KBM-7 (cell line): ENCODE measurements at places on chromosomes 6 and 20.

GRCh38 chr20:63739130-63740069 is at the start of gene SLC2A4RG:
TSS of gene SLC2A4RG (plus strand) at chr20:63739776. CDS start at chr20:63739913, 137 bp downstream.
- peak; percentile 51 for DNase-seq

GRCh38 chr6:45479834-45480751 is 102.4 kb upstream of the SUPT3H start:
- peak; percentile 45 for DNase-seq

- DNase-seq: peak; percentile 58
Measured at GRCh38 chr20:5072756-5073659, 46.8 kb downstream of the PCNA start.

DNA sequence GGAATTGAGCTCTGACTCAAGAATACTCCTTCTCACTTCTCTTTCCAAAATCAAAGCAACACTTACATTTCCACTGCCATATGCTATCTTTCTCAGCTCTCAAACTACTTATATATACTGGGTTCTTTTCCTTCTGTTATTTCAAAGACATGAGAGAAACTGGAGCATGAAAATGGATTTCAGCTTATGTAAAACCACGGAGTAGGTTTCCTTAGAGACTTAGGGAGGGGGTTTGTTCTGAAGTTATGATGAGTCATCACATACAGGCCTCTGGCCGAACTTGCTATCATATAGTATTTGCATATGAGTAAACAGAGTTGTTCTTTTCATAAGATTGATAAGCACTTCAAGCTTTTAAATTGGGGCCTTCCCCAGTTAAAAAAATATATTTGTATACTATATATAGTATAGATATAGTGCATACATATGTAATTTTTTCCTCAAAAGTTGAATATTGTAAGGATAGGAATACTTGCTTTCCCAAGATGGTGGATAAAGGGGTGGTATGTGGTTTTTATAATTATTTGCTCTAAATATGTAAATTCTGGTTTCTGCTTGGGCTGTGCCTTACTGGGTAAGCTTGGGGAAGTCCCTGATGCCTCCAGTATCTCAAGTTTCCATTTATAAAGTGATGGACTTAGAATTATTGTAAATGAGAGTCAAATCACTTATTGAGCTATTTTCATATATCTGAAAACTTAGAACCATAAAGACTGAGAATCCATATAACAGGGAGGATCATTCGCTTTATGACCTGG is 273.9 kb downstream of the RFPL4B start:
- no peak for DNase-seq

GRCh38 chr6:51578994-51579393 is 508.4 kb downstream of the PKHD1 start:
- no peak for DNase-seq

GRCh38 chr6:89530982-89531381 is 98.0 kb downstream of the ANKRD6 start:
- DNase-seq: no peak

DNA sequence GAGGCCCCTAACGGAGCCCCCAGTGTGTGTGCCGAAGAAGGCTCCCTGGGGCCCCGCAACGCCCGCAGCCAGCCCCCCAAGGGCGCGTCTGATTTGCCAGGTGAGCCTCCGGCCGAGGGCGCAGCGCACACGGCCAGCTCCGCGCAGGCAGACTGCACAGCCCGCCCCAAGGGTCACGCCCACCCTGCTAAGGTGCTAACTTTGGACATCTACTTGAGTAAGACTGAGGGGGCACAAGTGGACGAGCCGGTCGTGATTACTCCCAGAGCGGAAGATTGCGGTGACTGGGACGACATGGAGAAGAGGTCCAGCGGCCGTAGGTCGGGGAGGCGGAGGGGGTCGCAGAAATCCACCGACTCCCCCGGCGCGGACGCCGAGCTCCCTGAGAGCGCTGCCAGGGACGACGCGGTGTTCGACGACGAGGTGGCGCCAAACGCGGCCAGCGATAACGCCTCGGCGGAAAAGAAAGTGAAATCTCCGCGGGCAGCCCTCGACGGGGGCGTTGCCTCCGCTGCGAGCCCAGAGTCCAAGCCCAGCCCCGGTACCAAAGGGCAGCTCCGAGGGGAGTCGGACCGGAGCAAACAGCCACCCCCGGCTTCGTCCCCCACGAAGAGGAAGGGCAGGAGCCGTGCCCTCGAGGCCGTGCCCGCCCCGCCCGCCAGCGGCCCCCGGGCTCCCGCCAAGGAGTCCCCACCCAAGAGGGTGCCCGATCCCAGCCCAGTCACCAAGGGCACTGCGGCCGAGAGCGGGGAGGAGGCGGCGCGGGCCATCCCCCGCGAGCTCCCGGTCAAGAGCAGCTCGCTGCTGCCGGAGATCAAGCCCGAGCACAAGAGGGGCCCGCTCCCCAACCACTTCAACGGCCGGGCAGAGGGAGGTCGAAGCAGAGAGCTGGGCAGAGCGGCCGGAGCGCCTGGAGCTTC is 117.0 kb downstream of the RTN4IP1 start:
- DNase-seq: no peak

DNA sequence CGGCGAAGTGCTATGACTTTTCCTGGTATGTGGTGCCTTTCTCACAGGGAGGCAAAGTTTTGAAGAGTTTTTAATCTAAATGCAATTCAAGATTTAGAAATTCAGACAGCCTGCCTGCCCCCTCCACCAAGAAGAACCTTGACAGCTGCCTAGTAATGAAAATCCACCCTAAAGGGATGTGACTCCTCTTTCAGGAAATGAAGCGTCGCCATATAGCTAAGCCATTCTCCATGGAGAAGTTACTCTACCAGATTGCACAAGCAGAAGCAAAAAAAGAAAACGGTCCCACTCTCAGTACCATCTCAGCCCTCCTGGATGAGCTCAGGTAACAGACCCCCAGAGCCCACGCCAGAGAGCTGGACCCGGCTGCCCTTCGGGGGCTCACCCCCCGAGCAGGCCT is 150.1 kb downstream of the DTNBP1 start:
- DNase-seq: no peak

- no peak for DNase-seq
Measured at GRCh38 chr6:47180633-47181032, 129.1 kb downstream of the TNFRSF21 start.

DNA sequence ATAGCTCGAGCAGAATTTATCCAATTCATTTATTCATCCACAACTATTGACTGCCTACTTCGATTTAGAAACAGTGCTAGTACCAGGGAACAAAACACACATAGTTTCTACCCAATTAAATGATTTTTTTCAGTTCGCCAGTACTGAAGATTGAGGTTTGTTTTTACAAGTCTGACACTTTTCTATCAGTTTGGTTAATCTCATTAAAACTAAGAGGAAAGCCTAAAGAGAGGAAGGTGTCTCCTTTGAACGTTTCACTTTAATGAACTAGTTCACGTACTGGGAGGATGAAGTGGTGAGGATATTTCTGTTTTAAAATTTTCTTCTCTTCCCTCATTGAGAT is 570 bp upstream of the ANKS1A start:
- no peak for DNase-seq

DNA sequence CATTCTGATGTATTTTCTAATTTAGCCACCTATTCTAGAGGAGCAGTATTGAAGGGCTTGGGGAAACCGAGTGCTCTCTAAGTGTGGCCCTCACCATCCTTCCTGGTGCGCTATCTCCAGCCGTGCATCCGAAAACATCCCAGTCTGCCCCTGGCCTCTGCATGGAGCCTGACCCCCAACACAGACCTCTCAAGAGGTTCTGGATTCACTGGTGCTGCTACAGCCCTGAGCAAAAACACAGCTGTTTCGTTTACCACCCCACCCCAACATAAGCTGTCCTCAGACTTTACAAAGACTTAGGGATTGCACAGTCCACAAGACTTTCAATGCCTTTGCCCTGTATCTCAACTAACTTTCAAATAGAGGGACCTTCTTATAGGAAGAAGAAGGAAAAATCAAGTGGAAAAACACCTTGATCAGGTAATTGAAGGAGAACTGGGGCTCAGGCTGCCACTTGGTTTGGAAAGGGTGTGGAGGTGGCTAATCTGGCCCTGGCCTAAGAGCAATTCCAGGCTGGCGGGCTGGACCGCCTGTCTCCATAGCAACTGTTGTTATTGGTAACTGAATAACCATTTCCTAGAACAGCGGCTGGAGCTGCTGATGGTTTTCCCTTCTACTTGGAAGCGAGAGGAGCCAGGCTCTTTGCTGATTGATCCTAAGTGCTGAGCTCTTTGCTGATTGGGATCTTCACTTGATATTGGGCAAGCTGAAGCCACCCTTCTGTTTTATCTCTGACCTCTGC is 90.2 kb upstream of the TOX2 start:
- peak; percentile 9 for DNase-seq

DNA sequence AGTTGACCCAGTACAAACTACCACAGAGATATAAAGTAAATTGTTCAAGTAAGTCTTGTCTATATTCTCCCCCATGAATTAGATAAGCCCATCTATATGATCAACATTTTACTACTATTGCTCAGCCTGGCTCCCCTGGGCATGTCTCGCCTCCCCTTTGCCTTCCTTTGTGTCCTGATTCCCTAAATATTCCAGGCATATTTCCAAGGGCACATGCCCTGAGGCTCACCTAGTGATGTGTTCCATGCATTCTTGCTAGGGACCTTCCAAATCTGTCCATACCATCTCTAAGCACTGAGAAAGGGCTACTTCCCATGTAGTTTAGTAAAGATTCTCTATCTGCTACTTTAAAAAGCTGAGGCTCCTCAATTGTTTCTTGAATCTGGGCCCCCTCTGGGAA is 309.5 kb upstream of the PRND start:
- no peak for DNase-seq

DNA sequence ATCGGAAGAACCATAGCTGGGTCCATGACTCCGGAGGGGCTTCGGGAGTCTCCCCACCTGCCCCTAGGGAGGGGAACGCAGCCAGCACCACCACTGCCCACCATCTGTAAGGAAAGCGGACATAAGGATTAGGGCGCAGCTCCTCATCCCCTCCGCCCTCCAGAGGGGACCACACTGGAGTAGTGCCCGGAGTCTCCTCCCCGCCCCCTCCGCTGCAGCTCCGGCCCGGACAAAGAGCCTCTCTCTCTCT is 628 bp downstream of the SLC35B2 start:
- peak; percentile 49 for DNase-seq

- DNase-seq: peak; percentile 66
Measured at GRCh38 chr6:121645100-121645745, 209.8 kb downstream of the GJA1 start.

DNA sequence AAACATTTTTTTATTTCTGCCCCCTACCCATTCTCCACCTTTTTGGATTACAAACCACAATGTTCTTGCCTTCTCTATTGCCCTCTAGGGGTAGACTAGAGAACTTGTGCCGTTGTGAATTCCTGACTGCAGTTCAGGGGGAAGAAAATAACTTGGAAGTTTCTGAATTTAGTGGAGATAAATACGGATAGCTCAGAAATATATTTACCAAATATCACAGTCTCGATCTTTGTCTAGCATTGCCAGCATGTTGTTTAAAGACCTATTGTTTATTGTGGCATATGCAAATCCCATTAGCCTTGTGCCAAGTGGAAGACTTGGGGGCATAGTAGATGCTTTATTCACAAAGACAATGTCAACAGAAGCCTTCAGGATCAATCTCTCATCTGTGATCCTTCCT is 154.1 kb upstream of the MMS22L start:
- peak; percentile 37 for DNase-seq

- DNase-seq: no peak
Measured at GRCh38 chr6:53916804-53917463, 122.1 kb downstream of the LRRC1 start.

DNA sequence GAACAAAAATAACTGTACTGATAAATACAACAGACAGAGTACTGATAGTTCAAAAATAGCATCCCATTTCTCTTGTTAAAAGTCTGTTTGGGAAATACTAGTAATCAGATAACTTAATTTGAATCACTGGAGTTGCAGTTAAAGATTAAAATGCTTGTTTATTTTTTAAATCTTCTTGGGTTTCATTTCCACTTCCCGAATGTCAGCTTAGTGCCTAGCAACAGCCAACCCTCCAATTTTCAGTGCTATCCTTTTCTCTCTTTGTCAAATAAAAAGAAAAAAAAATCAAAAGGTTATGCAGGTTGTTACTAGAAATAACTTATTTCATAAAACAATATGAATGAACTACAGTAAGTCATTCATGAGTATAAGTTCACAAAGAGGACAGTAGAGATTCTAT is 257.7 kb upstream of the STXBP5 start:
- no peak for DNase-seq

DNA sequence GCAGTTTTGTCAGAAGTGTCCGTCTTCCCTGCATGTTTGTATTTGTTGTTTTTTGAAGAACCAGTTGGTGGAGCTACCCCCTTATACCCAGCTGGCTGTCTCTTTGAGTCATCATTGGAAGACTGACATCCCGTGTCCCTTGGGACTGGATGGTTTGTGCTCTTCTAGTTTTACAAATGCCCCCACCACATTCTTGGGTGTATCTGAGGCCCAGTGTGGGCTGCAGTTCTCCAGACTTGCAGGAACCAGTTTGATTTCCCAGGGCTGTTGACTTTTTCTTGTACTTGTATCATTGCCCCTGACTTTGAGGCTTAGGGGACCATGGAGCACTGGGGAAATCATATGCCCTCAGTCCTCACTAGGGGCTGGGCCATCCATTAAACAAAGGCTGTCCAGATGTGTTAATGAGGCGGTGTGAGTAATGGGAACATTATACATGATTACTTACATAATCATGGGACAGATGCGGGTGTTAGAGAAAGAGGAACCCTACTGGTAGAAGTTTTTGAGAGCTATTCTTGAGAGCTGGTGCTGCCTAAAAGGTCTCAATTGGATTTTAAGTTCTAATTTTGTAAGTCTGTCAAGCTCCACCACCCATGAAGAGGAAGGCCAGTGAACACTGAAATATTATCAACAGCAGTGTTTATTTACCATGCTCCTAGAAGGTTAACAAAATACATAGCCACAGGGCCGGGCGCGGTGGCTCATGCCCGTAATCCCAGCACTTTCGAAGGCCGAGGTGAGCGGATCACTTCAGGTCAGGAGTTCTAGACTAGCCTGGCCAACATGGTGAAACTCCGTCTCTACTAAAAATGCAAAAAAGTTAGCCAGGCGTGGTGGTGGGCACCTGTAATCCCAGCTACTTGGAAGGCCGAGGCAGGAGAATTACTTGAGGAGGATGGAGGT is 8.5 kb downstream of the JARID2 start:
- DNase-seq: peak; percentile 57

DNA sequence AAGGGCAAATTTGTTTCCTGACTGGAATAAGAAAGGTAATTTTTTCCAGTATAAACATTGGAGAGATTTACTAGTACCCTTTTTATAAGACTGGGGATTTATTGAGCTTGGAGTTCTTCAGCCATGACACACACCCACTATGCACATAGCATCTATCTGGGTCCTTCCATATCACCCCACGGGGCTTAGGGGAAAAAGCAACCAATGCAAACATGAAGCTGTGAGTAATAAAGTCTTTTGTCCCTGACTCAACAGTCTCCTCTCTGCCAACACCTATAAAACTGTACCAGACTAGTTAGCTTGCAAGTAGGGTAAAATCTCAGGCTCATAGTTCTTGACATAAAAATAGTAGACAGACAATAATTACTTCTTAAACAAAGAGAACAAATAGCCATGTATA is 23.4 kb downstream of the COL21A1 start:
- no peak for DNase-seq
